Peyer's patch (tissue), 4 donors: ENCODE measurements at places on chromosomes 2 and 18.

DNA sequence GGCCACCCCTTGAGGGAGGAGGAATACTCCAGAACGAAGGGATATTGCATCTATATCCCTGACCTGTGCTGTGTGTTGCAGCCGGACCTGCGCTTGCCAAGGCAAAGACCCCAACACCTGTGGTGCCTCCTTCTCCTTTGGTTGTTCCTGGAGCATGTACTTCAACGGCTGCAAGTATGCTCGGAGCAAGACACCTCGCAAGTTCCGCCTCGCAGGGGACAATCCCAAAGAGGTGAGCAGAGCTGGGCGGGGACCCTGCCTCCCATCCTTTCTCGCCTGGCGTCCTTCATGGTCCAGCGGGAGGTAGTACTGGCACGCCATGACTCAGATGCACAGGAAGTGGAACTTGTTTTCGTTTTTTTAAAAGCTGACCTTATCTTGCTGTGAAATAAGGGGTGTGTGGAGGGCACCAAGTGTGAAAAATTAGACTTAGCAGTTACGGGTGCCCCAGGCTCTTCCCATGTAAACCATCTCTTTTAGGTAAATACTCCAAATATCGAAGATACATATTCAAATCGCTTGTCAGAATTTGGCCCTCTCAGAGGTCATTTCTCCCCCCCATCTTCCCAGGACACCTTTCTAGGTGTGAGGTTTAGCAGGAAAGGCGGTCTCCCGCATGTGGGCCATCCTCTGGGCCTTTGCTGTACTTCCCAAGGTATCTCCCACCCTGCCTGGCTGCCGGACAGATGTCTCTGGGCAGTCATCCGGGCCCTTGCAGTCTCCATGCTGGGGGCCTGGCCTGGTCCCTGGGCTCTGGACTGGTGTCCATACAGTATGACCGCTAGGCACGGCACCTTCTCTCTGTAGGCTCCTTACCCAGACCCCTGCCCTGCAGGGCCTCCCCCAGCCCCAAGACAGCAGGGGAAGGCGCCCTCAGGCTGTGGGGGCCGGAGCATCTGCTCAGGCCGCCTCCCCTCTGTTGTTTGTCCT, 57.6 kb downstream of the BOLA3 start:
- no peak for DNase-seq

GRCh38 chr2:58543442-58543841, 302.3 kb upstream of the FANCL start:
- DNase-seq, result no peak

- no peak for DNase-seq
These were observed 490.1 kb upstream of the REG3G start for GRCh38 chr2:78535395-78535794.

- no peak for DNase-seq
These were observed 154.1 kb upstream of the HS6ST1 start for GRCh38 chr2:128472789-128473174.

DNA sequence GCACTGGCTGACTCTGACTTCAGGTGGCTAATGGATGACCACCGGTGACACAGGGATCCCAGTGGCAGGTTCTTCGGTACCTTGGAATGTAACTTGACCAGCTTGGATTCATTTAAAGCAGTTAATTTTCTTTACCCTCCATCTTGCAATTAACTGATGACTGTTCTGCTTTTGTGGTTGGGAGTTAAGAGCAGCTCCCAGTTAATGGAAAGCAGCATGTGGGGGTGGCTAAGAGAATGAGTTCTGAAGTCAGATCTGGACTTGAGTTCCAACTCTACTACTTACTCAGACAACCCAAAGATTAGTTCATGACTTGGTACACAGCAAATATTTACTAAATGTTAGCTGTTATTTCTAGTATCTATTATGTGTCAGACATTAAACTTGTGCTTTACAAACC, 58.5 kb downstream of the FAM228A start:
- DNase-seq, result no peak

- no peak for DNase-seq
These were observed 47.1 kb downstream of the ZNF532 start for GRCh38 chr18:58911766-58912165.

- DNase-seq, result no peak
These were observed 261.9 kb downstream of the DYSF start for GRCh38 chr2:71715241-71715750.

DNA sequence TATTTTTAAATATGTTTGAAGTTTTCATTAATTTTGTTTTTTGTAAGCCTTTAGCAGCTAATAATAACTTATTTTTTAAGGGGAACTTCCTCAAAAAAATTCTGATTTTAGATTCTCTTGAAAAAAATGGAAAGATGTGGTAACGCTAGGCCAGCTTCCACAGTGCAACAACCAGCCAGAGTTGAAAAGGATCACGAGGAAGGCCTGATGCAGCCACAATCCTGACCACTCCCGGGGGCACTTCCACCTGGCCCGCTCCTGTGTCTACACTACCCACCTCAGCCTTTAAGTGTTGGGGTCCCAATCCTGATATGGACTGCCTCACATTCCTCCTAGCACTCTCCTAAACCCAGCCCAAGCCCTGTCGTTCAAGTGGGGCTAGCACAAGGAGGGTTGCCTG, 101.1 kb downstream of the TMEM17 start:
- no peak for DNase-seq
